Left kidney (tissue), 8 donors: ENCODE measurements at places on chromosomes 13 and 19. TPM values are rescaled to one million over a fixed set of nuclear protein-coding genes. Genes with fewer than 3 reads are reported as not detected.
A peak's percentile ranks its signal among the peaks of the same experiment; 100 is the strongest.

Gene UTP14C
- 40.7 TPM for polyA plus RNA-seq

Gene KLK7
- polyA plus RNA-seq = 4.6 TPM

Gene FOSB
- 95.9 TPM for polyA plus RNA-seq

Gene KASH5
- polyA plus RNA-seq = 0.17 TPM

Gene COX7A1
- 25.6 TPM for polyA plus RNA-seq

Gene ZNF729
- polyA plus RNA-seq = 0.91 TPM

Gene ZNF709
- polyA plus RNA-seq = 11.0 TPM

Gene MBD3L3
- polyA plus RNA-seq = not detected

Gene FARP1
- 298 TPM for polyA plus RNA-seq

Gene CRLF1
- 3.4 TPM for polyA plus RNA-seq

Gene KLK3
- 0.68 TPM for polyA plus RNA-seq

Gene SEMA6B
- 1.5 TPM for polyA plus RNA-seq

Gene SBK2
- 1.1 TPM for polyA plus RNA-seq

Gene PABPC3
- polyA plus RNA-seq = 1.7 TPM

Gene RFPL4AL1
- polyA plus RNA-seq = 0.25 TPM

Gene ZNF599
- 15.6 TPM for polyA plus RNA-seq

GRCh38 chr13:79937771-79938216 lies 403.1 kb downstream of the SPRY2 start:
- DNase-seq = no peak

- no peak for DNase-seq
Measured at GRCh38 chr13:77422724-77423123, 95.8 kb upstream of the MYCBP2 start.

DNA sequence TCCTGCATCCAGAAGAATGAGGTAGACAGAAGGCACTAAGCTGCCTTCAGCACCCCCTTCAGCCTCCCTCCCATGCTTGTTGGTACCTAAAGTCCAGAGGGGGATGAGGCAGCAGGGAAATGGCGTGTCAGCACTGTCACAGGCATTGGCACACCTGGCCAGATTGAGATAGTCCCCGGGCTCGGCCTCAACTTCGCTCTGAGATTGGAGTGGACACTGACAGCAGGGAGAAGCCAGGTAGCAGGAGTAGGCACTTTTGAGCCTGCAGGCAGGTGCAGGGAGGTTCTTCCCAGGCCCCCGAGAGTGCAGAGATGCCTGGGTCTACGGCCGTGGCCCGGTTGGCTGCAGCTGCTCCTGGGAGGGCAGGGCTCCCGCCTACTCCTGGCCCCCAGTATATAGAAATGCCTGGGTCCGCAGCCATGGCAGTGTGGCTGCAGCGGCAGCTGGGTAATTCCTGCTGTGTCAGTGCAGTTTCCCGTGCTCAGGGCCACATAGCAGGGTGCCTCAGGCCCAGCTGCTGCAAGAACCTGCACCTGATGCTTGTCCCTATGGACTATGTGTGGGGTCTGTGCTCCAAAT lies 160.3 kb downstream of the SLITRK6 start:
- no peak for DNase-seq

DNA sequence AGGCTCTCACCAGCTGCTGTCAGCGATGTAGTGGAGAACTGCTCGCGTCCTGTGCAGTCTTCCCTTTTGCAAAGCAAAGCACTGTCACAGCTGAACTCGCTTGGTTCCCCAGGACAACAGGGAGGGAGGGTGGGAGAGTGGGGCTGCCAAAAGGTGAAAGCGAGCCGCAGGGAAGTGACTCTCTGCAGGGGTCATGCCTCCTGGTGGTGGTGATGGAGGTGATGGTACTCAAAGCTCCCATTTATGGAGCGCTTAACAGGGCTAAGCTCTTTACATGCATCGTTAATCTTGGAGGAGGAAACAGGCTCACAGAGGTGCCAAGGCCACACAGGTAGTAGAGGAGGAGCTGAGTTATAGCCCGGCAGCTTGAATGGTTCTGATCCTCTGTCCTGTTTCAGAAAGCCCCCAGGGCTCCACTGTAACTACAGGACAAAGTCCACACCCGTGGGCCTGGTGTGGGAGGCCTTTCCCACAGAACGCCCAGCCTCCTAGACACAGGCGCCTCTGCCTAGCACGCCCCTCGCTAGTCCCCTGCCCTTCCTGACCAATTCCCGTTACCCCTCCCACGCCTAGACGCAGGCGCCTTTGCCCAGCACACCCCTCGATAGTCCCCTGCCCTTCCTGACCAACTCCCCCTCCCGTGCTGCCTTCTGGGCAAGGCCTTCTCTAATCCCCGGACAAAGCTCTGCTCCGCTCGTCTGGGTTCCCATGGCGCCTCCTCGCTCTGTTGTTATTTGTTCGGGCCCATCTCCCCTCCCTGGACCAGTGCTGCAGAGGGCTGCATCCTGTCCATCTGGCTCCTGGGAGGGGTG lies 10.7 kb downstream of the PPP1R37 start:
- peak; percentile 53 for DNase-seq

DNA sequence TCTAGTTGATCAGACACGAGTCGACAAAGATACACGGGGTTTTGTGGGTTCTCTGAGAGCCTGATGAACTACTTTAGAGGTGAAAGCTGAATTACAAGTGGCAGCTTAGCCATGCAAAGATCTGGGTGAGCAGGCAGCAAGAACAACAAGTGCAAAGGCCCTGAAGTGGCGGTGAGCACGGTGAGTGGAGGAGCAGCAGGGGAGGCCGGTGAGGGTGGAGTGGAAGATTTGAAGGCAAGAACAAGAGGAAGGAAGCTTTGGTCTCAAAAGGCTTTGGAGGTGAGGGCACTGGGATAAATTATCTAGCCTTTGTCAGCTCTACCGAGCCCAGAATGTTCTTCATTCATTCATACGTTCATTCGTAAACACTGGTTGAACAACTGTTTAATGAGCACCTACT lies 1.4 kb downstream of the ZNF865 start:
- no peak for DNase-seq

- DNase-seq = no peak
Measured at GRCh38 chr13:24222756-24223155, 62.2 kb downstream of the SPATA13 start.

DNA sequence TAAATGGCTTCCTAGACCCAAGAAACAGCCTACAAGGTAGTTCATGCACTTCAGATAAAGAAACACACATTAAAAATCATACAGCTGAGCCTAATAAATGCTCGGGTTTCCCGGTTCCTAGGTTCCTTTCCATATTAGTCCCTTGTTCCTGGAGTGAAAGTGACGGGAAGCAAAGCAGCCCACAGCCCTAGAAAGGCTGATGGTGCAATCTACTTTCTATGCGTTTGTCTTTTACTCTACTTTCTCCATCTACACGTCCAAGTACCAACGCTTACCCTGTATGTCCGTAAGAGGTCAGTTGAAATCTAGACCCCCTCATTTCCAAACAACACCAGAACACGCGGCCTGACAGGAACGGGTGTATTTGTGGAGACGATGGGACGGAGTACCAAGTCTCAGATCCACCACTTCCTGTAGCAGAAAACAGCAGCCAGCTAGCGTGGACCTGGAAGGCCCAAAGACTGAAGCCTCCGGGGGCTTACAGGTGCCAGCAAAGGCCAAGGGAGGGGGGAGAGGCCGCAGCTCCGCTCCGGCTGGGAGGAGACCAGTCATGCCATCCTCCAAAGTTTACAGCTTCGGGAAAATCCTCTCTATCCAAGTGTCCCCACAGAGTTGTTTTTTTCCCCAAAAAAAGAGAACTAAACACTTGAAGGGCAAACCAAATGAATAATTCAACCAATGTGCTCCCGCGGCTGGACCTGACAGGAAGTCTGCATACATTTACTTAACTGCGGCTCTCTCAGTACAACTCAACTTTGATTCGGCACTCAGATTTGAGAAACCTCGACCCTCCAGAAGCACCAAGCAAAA lies 34.1 kb downstream of the STK24 start:
- DNase-seq = no peak

GRCh38 chr13:113968463-113969310 lies 5.2 kb downstream of the C13orf46 start:
- no peak for DNase-seq

DNA sequence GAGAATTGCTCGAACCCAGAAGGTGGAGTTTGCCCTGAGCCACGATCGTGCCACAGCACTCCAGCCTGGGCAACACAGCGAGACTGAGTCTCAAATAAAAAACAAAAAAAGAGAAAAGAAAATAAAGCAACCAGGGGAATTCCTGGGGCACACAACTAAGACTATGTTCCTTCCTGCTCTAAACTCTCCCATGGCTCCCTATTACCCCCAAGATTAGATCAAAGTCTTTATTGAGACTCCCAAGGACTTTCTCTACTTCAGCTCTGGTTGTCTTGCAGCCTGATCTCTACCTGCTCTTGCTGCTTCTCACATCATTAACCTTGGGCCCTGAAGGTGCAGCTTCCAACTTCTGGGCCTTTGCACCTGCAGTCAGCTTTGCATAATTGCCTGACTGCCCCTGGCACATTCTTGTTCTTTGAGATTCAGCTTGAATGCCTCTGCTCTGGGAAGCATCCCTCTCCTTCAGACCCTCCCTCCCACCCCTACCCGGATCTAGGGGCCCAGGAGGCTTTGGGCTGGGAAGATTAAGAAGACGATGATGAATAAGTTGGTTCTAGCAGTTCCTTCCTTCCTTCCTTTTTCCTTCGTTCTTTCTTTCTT lies 16.8 kb upstream of the CERS4 start:
- DNase-seq = no peak

DNA sequence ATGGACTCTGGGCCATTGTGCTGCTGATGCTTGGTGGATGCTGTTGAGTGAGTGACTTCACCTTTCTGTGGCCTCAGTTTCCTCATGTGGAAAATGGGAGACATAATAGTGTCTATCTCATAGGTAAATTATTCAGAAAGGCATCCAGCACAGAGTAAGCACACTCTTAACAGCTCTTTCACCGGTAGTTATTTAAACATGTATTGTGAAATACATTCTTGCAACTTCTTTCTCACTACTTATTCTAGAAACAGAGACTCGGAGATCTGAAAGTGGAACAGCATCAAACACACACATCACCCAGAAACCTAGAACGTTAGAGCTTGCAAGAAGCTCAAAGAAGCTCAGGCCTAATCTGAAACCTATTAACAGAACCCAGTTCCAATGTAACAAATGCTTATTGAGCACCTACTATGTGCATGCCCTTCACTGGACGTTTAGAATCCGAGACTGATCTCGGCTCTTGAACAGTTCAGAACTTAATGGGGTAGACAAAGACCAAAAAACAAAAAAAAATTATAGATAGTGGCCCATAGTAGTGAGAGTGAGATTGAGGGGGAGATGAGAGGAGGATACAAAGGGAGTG lies 4.1 kb downstream of the ZSWIM9 start:
- DNase-seq = no peak

- no peak for DNase-seq
Measured at GRCh38 chr19:7883105-7883504, 5.2 kb upstream of the LRRC8E start.

DNA sequence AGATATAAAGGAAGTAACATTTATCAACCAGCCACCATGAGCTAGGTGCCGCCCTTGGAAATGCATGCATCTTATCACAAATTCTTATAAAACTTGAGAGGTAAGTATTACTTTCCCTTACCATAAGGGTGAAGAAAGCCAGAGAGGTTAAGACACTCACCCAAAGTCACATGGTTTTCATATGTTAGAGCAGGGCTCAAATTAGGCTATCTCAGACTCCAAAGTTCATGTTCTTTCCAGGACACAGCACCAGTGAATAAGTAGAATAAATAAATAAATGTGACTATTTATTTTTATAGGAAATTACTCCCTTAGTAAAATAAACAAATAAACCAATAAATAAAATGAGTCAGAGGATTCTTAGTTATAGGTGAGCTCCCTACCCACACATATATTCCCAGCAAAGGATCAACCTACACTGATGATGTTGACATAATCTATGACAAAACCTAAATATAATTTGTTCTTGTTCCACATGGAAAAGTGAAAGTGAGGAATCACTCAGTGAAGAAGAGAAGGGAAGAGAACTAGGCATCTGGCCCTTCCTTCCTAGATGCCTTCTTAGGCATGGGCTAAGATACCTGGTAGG lies 27.2 kb downstream of the SPRY2 start:
- no peak for DNase-seq

GRCh38 chr19:56705939-56706338 lies 34.4 kb upstream of the ZNF835 start:
- no peak for DNase-seq

DNA sequence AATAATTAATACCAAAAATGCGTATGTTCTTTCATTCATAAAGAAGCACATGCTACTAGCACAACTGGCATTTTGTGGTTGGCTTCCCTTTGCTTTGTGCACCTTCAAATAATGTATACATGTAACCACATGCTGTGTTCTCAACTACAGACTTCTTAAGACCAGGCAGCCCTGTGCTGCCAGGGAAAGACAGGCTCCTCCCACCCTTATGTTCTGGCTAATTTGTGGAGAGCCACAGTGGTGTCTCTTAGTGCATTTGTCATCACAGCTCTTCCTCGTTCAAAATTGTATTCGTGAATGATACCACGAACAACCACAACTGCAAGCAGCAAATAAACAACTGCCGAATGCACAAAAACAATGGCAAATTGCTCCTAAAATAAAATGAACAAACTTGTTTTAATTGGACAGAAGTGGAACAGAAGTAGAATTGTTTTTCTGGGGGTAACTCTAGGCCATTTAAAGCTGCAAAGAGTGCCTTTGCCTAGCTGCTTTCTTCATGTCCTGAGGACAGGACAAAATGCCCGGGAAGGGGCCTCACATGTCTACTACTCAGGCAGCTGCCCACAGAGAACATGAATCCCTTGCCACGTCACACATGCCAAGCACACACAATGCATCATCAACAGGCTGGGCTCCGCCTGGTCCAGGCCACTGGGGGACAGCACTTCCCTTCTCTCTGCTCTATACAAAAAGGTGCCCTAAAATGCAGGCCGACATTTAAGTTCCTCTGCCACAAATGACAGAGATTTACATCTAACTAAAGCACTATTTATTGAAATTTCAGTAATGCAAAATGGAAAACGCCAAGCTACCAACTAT lies 21.7 kb downstream of the IRS2 start:
- no peak for DNase-seq

DNA sequence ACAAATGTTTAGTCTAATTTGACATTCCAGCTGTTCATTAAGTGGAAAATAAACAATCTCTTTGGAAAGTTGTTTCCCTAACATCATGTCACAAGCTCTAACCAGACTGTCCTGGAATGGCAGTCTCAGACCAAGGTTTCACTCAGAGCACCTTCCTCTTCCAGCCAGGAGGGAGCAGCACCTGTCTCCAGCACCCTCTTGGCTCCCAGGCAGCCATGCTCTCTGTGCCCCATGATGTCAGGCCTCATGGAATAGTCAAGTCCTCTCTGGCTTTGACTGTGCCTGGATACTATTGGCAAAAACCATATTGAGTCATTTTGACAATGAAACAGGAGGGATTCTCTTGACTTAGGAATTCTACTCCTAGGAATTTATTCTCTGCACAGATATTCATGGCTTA lies 171.4 kb downstream of the OXGR1 start:
- DNase-seq = no peak

DNA sequence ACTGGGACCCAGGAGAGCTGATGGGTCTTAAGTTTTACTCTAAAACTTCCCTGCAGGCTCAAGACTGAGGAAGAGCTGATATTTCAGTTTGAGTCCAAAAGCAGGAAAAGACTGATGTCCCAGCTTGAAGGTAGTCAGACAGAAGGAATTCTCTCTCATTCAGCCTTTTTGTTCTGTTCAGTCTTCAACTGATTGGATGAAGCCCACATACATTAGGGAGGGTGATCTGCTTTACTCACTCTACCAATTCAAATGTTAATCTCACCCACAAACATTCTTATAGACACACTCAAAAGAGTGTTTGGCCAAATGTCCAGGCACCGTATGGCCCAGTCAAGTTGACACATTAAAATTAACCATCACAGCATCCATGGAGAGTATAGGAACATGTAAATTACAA lies 173.5 kb downstream of the KCNRG start:
- no peak for DNase-seq

GRCh38 chr19:3073931-3074595 lies 11.8 kb upstream of the TLE5 start:
- no peak for DNase-seq
